CD4-positive, alpha-beta memory T cell (primary cell): ENCODE measurements at places on chromosomes 13 and 19. TPM values are rescaled to one million over a fixed set of nuclear protein-coding genes. Genes with fewer than 3 reads are reported as not detected.

GRCh38 chr19:1629256-1629808 lies 23.1 kb downstream of the TCF3 start:
- H3K4me1 ChIP-seq, result no peaks in the 10 kb centered on the region
- no peak overlapping the region for H3K27ac ChIP-seq
- peaks cover 8% of the 10 kb centered on the region for H3K36me3 ChIP-seq
- no peaks in the 10 kb centered on the region for H3K27me3 ChIP-seq
- no peak for DNase-seq

DNA sequence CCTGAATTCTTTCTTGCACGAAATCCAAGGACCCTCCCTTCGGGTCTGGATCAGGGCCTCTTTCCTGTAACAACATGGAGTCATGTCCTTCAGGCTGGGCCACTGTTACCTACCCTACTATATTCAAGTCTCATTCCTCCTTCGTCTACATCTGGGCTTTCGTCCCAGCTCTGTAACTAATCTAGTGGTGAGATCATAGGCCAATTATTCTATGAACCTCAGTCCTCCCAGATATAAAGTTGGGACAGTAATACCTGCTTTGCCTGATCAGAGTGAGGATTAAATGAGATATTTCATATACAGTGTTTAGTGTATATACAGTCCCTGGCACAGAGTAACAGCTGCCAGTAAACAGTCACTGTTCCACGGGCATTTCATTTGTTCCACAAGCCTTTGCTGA lies 48.3 kb upstream of the ATP12A start:
- no peaks in the 10 kb centered on the region for H3K36me3 ChIP-seq
- H3K4me3 ChIP-seq, result no peak overlapping the region
- no peak overlapping the region for H3K27ac ChIP-seq
- H3K27me3 ChIP-seq, result no peaks in the 10 kb centered on the region
- DNase-seq, result no peak

DNA sequence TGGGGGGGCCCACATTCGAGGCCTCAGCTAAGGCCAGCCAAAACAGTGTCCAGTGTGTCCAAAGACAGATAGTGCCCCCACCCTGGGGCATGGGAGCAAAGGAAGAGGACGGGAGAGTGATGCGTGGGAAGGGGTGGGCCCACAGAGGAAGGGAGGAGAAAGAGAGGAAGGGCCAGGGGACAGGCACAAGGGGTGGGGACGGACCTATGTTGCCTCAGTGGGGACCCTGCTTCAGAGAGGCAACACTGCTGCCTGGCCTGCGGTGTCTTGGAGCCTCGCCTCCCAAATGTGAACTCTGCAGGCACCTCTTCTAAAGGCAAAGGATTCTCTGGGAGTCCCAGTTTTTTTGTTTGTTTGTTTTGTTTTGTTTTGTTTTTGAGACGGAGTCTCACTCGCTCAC lies 230.2 kb upstream of the MAB21L1 start:
- no peak overlapping the region for H3K4me3 ChIP-seq
- H3K4me1 ChIP-seq, result no peaks in the 10 kb centered on the region
- no peak overlapping the region for H3K27ac ChIP-seq
- H3K36me3 ChIP-seq, result no peaks in the 10 kb centered on the region

DNA sequence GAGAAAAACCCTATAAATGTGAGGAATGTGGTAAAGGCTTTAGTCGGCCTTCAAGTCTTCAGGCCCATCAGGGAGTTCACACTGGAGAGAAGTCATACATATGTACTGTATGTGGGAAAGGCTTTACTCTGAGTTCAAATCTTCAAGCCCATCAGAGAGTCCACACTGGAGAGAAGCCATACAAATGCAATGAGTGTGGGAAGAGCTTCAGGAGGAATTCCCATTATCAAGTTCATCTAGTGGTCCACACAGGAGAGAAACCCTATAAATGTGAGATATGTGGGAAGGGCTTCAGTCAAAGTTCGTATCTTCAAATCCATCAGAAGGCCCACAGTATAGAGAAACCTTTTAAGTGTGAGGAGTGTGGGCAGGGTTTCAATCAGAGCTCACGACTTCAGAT lies 11.7 kb downstream of the ZNF226 start:
- H3K27ac ChIP-seq, result no peak overlapping the region
- no peak for DNase-seq
- H3K4me3 ChIP-seq, result no peak overlapping the region
- H3K27me3 ChIP-seq, result no peaks in the 10 kb centered on the region
- peaks cover 50% of the 10 kb centered on the region for H3K36me3 ChIP-seq

DNA sequence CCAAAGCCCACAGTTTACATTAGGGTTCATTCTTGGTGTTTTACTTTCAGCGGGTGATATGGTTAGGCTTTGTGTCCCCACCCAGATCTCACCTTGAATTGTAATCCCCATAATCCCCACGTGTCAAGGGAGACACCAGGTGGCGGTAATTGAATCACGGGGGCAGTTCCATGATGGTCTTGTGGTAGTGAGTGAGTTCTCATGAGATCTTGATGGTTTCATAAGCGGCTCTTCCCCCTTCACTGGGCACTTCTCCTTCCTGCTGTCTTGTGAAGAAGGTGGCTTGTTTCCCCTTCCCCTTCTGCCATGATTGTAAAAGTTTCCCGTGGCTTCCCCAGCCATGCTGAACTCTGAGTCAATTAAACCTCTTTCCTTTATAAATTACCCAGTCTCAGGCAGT lies 12.0 kb downstream of the FPR2 start:
- H3K4me3 ChIP-seq, result no peak overlapping the region
- no peaks in the 10 kb centered on the region for H3K4me1 ChIP-seq
- no peaks in the 10 kb centered on the region for H3K27me3 ChIP-seq
- H3K36me3 ChIP-seq, result no peaks in the 10 kb centered on the region

- H3K27me3 ChIP-seq, result no peaks in the 10 kb centered on the region
- H3K4me1 ChIP-seq, result peaks cover 22% of the 10 kb centered on the region
- no peak for DNase-seq
- H3K27ac ChIP-seq, result peak overlapping the region; percentile 22
- H3K36me3 ChIP-seq, result no peaks in the 10 kb centered on the region
- H3K4me3 ChIP-seq, result no peak overlapping the region
These were observed 607 bp downstream of the NFIC start for GRCh38 chr19:3366753-3367627.

- no peak for DNase-seq
- H3K4me3 ChIP-seq, result no peak overlapping the region
- no peaks in the 10 kb centered on the region for H3K4me1 ChIP-seq
- H3K27ac ChIP-seq, result no peak overlapping the region
These were observed 8.3 kb downstream of the ZNF135 start for GRCh38 chr19:58067240-58067912.

Gene HCST
- 75.2 TPM for total RNA-seq

DNA sequence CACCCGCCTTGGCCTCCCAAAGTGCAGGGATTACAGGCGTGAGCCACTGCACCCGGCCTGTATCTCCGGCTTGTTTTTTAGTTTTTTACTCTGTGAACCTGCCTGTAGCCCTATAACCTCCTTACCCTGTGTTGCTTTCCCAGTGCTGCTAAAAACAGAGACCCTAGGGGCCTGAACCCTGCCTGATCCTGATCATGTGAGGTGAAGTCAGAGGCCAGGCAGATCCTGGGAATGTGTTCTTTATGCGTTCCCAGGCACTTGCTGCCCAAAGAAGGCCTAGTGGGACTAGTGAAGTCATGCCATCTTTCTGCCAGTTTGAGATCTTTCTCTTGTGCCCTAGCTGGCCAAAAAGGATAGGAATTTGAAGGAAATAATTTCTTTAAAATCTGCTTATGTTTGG lies 4.6 kb downstream of the UBA2 start:
- H3K4me1 ChIP-seq, result peaks cover 34% of the 10 kb centered on the region
- H3K36me3 ChIP-seq, result peaks cover 40% of the 10 kb centered on the region
- H3K27ac ChIP-seq, result no peak overlapping the region
- no peak for DNase-seq

DNA sequence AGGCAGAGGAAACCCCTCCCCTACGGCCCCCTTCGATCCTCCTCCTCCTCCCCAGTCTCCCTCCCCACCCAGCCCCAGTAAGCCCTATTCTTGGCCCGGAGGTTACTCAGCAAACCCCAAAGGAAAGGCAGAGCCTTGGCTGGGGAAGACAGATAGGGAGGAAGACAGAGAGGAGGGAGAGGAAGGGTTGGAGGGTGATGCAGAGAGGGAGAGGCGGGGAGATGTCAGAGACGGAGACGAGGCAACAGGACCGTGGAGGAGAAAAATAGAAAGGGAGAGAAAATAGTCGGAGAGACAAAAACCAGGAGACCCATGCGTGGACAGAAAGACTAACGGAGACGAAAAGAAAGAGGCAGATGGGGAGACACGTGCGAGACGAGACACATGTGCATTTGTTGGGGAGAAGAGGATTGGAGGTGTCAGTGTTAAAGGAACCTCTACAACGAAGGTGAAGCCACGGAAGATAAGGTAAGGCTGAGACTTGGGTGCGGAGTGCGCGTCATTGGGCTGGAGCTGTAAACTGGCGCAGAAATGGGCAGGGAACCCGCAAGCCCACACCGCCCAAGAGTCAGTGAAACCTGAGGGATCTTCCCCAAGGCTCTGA lies 2.9 kb downstream of the TGFB1 start:
- H3K4me1 ChIP-seq, result peaks cover 68% of the 10 kb centered on the region
- no peaks in the 10 kb centered on the region for H3K27me3 ChIP-seq
- peak; percentile 47 for DNase-seq
- peak overlapping the region; percentile 91 for H3K27ac ChIP-seq
